ENCODE measurements at places on chromosomes 3 and 15.

GRCh38 chr3:55122312-55122711 is 194.5 kb upstream of the LRTM1 start:
- DNase-seq: no peak

DNA sequence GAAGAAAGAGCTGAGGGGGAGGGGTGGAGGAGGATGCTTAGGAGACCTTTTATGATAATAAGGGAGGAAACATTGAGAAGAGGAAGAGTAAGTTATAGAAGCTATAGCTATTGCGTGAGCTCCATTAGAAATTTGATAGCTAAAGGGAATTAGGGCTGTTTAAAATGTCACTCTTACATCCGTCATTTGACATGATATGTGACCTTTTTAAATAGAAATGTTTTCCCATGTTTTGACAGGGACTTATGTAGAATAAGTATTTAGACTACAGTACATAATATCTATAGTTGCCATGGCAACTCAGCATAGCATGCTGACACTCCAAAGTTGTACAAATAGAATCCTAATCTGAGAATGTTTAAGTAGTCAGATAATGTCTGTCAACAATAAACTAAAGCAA is 19.2 kb downstream of the RAD51 start:
- DNase-seq: no peak

- no peak for DNase-seq
These were observed 31.6 kb downstream of the DNAJB8 start for GRCh38 chr3:128435058-128435457.

GRCh38 chr3:7841451-7841850 is 660.2 kb upstream of the LMCD1 start:
- DNase-seq: no peak

DNA sequence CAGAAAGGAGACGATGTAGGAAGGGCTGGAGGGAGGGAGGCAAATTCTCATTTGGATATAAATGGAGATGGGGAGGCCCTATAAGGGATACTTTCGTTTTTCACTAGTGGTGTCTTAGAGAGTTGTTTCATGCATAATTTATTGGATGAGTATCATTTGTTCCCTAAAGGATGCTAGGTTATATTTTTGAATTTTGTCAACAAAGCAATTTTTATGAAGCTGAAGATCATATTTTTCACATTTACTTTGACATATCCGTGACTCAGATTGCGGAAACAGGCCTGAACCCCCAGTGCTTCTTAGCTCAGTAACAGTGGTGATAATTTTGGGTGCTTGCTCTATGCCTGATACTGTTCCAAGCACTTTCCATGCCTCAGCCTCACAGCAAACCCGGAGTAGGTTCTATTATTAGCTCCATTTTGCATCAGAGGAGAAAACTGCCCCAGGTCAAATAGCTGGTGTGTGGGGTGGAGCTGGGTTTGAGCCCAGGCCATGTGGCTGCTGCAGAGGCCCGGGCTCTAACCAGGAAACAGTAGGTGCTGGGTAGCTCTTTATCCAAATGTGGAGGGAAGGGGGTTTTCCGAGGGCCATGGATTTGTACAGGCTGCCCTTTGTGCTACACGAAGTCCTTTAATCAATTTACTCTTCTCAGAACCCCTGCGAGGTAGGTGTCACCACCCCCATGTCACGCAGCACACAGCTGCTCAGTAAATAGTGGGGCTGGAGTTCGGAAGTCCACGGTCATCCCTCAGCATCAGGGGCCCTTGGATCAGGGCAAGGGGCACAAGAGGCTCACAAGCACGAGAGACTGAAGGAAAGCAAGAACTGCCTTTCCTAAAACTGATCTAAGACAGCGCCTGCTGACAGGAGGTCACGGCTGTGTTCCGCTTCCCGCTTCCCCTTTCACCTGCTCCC is 99.1 kb downstream of the SLC49A4 start:
- DNase-seq: no peak

GRCh38 chr3:4834403-4834866 is 144.8 kb upstream of the BHLHE40 start:
- no peak for DNase-seq

DNA sequence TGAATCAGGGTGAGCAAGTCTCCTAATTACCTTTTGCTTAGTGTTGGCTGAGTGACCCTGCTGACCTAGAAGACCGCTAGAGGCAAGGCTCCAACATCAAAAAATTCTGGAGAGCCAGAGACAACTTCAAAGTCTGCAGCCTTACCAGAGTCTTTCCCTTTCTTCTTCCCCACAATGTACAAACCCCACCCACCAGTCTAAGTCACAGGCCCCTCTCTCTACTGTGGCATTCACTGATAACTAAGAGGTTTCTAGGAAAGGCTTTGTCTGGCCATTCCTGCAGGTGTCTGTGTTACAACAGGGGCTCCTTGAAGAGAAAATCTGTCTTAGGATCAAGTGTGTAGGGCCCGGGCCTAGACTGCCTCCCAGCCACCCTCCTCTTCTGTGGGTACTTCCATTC is 525 bp downstream of the MYH15 start:
- no peak for DNase-seq

GRCh38 chr3:62051506-62051905 is 321.8 kb downstream of the FEZF2 start:
- DNase-seq: no peak

DNA sequence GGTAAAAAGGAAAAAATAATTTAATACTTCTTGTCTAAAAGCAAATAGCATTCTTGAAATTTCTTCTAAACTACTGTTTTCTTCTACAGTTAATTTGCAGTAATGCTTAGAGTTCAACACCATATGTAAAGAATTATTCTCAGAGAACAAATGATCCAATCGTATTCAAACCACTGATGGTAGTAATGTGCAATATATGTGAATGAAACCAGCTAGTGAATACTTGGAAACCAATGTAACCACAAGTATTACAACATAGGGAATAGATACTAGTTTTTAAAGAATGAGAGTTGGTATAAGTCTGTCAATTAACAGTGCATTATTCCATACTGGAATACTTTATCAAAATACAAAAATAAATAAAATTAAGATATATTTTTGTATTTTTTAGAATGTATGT is 850.0 kb downstream of the DIPK2A start:
- peak; percentile 74 for DNase-seq

GRCh38 chr3:171829841-171830517 is 13.2 kb upstream of the TMEM212 start:
- no peak for DNase-seq

DNA sequence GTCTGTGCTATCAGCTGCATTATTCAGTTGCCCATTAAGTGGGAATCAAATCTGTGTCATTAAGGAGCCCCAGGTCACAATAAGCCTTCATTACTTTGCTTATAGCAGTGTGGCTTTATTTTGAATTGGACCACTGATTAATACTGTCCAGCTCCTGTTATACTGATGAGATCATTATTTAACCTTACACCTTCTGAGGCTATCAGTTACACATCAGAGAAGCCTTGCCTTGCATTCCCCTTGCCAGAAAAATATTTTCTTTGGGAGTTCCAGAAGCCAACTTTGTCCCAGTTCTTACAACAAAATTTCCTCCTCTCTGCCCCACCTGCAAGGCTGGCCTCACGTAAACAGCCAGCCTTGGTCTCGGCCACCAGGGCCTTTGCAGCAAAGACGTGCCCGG is 29.7 kb upstream of the ARNT2 start:
- DNase-seq: no peak

DNA sequence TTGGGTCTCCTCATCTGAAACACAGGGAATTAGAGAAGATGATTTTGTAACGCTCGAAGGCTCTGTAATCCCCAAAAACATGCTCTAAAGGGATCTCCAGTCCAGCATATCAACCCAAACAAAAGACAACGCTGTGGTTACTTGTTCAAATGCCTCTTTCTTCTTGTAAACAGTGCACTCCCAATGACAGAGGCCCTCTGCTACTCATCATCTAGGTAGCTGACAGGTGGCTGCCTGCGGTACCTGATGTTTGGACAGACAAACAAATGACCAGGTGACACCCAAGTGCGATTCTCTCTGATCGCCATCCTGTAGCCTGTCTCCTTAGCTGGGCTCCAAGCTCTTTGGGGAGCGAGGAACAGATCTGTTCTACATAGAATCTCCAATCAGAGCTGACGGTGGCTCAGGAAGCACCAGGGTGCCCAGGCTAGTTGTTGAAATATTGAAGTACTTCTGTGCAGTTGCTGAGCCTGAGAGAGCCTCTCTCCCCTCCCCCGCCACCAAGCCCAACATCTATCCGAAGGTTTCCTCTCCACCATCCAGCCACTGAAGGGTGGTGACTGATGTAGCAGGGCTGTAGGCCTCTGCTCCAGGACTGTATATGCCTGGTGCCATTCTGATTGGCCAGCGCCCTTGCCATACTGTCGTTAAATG is 238.7 kb downstream of the XXYLT1 start:
- DNase-seq: no peak

- no peak for DNase-seq
These were observed 155.3 kb downstream of the THRB start for GRCh38 chr3:24339266-24339825.

GRCh38 chr3:94162700-94163099 is 99.8 kb downstream of the NSUN3 start:
- no peak for DNase-seq

DNA sequence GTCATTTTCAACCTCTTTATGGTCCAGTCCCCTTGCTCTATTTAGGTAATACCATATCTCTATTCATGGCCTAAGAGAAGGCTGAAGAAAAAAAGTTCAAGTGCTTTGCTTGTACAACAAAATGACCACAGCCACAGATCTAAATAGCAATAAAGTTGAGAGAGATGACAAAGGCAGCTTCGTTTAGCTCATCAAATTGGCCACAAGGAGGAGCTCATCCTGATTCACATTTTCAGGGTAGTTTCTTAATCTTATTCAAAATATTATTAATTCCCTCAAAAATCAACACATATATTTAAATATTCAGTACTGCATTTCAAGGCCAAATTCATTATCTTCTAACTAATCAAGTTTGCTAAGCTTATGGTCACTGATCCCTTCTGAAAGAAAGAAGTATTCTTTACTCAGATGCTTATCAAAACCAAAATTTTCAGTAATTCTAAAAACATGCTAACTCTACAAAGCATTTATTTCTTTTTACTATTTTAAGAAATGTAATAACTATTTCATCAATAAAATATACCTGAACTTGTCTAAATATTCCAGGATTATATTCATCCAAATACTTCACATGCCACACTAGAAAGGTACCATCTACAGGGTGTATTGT is 85.5 kb downstream of the DMXL2 start:
- DNase-seq: no peak

DNA sequence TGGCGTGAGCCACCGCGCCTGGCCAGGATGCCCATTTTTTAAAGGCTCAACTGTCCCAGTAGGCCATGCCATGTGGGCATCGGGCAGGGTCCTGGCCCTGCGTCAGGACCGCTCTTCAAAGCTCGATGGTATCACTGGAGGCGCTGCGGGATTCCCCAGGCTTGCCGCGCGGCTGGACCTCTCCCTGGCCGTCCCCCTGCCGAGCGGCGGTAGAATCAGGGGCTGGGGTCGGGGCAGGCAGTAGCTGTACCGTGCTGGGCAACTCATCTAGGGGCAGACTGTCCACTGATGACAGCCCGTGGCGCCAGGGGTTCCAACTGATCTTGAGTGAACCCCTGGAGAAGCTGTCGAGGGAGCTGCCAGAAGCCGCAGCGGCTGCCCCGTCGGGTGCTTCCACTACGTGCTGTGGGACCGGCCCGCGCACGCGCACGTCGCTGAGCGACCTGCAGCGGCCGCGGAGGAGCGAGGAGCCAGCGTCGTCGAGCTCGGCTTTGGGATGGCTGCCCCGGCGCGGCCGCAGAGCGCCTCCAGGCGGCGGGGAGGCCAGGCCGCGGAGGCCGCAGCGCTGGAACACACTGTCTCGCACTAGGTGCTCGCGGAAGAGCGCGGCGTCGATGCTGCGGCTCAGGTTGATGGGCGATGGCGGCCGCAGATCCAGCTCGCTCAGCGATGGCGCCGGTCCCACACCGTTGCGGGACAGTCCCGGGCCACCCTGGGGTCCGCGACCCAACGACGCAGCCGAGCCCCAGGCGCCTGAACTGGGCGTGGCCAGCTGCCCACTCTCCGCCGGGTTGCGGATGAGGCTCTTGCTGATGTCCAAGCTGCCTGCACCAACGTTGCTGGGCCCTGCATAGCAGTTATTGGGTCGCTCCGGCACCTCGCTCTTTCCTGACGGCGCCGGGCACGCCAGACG is 5.8 kb downstream of the PRRT3 start:
- DNase-seq: peak; percentile 58

GRCh38 chr15:59993950-59994401 is 10.1 kb upstream of the FOXB1 start:
- no peak for DNase-seq

DNA sequence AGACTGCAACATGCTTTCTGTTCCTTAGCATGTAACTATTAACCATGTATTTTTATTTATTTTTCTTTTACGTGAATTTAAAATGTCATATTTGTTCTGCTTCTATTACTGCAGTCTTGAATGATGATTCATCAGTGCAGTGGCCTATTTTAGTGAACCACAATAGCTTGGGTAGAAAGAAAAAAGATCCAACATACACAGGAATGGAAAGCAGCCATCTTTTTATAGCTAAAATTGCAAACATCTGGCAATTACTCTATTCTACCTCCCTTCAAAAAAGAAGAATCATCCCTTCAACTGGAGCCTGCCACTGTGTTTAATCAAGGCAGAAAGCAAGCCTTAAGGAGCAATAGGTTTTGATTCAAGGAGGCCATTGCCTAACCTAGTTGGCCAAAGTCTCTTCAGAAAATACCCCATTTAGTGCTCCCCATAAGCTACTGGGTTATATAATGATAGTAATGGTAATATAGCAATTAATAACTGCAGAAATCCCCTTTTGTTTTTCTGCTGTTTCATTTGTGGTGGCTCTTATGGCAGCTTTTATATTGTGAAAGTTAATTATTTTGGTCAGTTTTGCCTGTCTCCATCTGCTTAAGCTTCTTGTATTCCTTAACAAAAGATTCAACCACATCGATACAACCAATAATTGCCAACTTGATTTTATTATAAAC is 267.3 kb downstream of the LPP start:
- peak; percentile 67 for DNase-seq

DNA sequence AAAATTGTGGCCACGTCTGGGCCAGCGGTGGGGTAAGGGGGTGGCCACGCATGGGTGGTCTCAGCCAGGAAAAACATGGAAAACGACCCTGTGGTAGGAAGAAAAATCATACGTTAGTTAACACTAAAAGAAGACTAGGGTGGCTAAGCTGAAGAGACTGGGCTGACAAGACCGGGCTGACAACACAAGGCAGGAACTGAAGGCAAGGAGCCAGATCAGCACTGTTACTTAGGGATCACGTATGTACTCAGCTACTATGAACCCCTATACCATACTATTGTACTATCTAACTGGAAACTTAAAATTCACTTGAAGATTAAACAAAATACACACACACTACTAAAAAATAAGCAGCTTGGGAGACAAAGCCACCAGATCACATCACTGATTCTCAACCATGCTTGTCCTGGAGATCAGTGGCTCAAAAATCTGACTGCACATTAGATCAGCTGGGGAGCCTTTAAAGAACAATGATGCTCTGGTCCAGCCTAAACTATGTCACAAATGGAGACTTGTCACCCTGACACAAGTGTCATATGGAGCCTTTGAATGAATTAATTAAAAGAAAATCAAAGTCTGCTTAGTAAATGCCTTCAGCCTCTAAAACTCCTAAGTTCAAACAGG is 442.2 kb downstream of the SHQ1 start:
- no peak for DNase-seq

All from HS-5 (cell line).